ENCODE measurements at places on chromosomes 16 and 17. TPM values are rescaled to one million over a fixed set of nuclear protein-coding genes. Genes with fewer than 3 reads are reported as not detected.

- DNase-seq, result no peak
These were observed 99.9 kb downstream of the OR1D5 start for GRCh38 chr17:2963332-2964027.

DNA sequence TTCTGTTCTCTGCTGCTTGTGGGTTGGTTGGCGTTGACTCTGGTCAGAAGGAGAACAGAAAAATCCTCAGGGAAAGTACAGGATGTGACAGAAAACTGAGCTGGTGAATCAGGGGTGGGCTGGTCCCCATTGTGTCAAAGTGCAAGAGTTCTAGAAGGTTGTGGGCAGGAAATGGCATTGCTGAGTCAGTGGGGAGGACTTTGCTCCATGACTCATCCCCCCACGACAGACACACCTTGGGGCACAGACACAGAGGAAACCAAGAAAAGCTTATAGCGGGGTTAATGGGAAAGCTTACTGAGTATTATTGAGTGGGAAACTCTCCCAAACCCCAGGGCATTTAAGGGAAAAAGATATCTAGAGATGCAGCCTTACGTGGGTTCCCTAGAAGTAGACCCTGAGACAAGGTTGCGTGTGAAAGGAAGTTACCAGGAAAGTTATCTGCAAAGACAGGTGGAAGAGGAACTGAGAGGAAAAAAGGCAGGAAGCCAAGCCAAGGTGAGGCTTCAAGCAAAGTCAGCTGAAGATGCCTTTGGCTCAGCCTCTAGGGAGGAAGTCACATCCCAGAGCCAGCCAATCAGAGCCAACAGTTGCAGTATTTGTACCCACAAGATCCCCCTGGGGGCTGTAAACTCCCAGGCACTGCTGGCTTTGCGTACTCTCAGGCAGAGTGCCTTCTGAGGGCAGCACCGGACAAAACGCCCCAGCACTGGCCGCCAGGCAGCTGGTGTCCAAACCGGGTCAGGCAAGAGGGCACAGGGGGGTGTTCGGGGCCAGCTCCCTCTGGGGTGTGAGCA is 86.4 kb downstream of the FOXL1 start:
- no peak for DNase-seq

DNA sequence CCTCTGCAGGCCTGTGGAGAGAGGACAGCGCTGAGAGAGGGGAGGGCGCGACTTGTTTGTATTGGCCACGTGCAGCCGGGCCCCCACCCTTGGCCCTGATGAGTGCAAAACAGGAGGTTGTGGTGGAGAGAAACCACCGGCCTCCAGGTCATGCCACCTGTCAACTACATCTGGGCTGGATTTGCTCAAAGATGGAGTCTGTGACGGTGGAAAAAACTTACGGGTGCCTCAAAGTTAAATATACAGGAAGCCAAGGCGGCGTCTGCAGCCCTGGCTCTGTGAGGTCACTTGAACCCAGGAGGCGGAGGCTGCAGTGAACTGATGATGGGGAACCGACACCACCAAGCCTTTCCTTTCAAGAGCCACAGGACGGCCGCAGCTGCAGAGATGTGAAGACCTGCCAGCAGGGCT is 15.7 kb downstream of the C16orf74 start:
- DNase-seq, result peak; percentile 64

- no peak for DNase-seq
These were observed 4.3 kb downstream of the HOXB6 start for GRCh38 chr17:48600244-48601098.

DNA sequence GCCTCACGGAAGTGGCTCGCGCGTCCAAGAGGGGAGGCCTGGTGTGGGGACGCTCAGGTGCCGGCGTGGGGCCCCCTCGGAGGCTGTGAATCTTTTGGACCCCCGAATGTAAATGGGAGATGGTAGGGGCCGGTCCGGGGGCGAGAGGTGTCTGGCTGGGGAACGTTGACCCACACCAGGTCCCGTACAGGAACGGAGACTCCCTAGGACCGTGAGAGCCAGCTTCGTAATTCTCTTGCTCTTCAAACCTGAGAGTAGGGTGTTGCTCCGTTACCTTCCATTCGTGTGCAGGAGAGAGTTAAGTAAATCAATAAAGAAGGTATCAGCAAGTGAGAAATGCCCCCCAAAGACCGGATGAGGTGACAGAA is 481 bp downstream of the LYRM1 start:
- no peak for DNase-seq

- peak; percentile 30 for DNase-seq
These were observed 5.9 kb downstream of the UBALD2 start for GRCh38 chr17:76270770-76271668.

DNA sequence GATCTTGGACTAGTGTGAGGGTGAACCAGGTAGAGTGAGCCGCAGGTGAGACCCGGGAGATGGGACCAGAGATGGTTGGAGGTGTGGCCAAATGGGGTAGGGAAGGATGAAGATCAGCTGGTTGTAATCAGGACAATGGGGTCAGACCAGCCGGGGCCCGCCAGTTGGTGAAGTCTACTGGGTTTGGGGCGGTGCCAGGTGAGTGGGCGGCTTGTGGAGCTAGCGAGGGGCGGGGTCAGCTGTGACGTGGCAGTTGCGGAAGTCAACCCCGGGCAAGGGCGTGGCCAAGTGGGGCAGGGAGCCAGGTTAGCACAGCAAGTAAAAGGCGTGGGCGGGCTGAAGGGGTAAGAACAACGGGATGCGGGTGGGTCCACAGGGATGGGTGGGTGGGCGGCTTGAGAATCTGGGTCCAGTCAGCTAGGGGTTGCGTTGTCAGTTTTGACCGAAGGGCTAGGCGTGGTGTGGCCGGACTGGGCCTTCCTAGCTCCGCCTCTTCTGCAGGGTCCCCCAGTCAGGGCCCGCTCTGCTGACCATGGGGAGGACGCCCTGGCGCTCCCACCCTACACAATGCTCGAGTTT is 25.5 kb upstream of the ALKBH5 start:
- peak; percentile 92 for DNase-seq

DNA sequence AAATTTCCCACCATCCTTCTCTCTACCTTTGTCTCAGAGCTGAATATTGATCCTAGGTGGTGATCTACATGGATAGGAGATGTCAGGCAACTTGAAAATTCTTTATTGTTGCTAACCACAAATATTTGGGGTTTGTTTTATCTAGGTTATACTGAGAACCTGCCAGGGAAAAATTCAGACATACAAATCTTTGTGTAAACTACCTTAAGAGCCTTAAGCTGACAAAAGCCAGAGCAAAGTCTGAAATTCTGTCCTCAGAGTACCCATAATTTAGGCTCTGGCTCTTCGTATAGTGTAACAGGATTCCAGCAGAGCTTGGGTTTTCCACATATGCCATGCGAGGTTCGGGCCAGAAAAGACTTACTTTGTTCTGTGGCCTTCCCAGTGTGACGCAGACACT is 406.7 kb upstream of the MAF start:
- DNase-seq, result no peak

DNA sequence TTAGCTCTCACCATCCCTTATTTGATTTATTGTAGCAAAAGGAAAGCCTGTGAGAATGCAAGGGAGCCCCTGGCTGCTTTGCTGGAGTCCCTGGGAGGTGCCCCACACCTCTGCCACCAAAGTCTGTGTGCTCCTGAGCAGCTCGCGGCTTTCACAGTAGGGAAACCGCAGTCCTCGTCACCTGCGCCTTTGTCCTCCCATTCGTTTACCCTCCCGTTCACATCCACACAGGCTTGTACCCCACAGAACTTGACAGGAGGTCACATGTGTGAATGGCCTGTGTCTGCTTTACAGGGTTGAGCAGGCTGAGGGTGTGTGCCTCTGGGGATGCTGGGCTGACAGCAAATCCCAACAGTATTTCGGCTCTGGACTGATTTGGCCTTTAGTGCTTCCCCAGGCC is 152.5 kb downstream of the LGALS9B start:
- no peak for DNase-seq

YPEL3 gene
- 301 TPM for polyA plus RNA-seq

AARSD1 gene
- polyA plus RNA-seq, result 35.0 TPM

CSH1 gene
- not detected for polyA plus RNA-seq

KCNJ18 gene
- not detected for polyA plus RNA-seq

LPCAT2 gene
- polyA plus RNA-seq, result 0.55 TPM

PTX4 gene
- polyA plus RNA-seq, result not detected

TPSD1 gene
- polyA plus RNA-seq, result not detected
